Activated naive CD8-positive, alpha-beta T cell treated with anti-CD3 and anti-CD28 coated beads, Interleukin-2, amount 10 ng/mL, durations not matched to agents 7 days and 5 days (primary cell): ENCODE measurements at places on chromosomes 7 and 10.
A peak's percentile ranks its signal among the peaks of the same experiment; 100 is the strongest.

- H3K4me3 ChIP-seq, result no peak overlapping the region
- H3K4me1 ChIP-seq, result peaks cover 32% of the 10 kb centered on the region
- H3K27me3 ChIP-seq, result no peaks in the 10 kb centered on the region
- DNase-seq, result no peak
Observed at GRCh38 chr10:43128331-43128730, 9.9 kb upstream of the CSGALNACT2 start.

GRCh38 chr10:22606164-22606614 is 108.2 kb downstream of the PIP4K2A start:
- peaks cover 53% of the 10 kb centered on the region for H3K36me3 ChIP-seq
- H3K4me1 ChIP-seq, result peaks cover 67% of the 10 kb centered on the region
- H3K27me3 ChIP-seq, result no peaks in the 10 kb centered on the region
- H3K27ac ChIP-seq, result peak overlapping the region; percentile 79
- DNase-seq, result no peak

GRCh38 chr10:78746155-78746763 is 322.5 kb upstream of the ZMIZ1 start:
- H3K4me3 ChIP-seq, result no peak overlapping the region
- no peak for DNase-seq
- no peak overlapping the region for H3K27ac ChIP-seq
- no peaks in the 10 kb centered on the region for H3K36me3 ChIP-seq

- peaks cover 2% of the 10 kb centered on the region for H3K27me3 ChIP-seq
- no peaks in the 10 kb centered on the region for H3K4me1 ChIP-seq
- DNase-seq, result no peak
Observed at GRCh38 chr10:120684226-120684625, 166.9 kb upstream of the WDR11 start.

DNA sequence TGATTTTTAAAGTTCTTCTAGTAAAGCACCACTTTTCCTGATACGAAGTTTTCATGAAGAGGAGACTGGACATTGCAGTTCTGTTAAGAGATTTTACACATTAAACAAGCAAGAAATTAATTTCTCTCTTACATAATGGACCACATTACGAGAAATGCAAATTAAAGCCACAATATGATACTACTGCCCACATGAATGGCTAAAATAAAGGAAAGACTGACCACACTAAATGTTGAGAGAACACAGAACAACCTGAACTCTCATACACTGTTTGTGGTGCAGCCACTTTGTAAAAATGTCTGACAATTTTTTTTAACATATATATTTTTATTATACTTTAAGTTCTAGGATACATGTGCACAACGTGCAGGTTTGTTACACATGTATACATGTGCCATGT is 44.0 kb upstream of the HERPUD2 start:
- H3K27me3 ChIP-seq, result peaks cover 5% of the 10 kb centered on the region
- H3K4me3 ChIP-seq, result no peak overlapping the region
